H4 (cell line): ENCODE measurements at places on chromosomes 2 and 18. TPM values are rescaled to one million over a fixed set of nuclear protein-coding genes. Genes with fewer than 3 reads are reported as not detected.

The TANC1 gene
- 14.6 and 16.6 TPM in 2 replicates for total RNA-seq

The EPB41L3 gene
- total RNA-seq = 10.3 and 14.1 TPM in 2 replicates

GRCh38 chr2:66885775-66886383 is 451.0 kb downstream of the MEIS1 start:
- no peak for DNase-seq

The STEAP3 gene
- 14.0 and 17.7 TPM in 2 replicates for total RNA-seq

- DNase-seq = no peak
Observed at GRCh38 chr2:99776206-99776905, 286.5 kb upstream of the REV1 start.

- no peak for DNase-seq
Observed at GRCh38 chr2:143603846-143604565, 474.8 kb downstream of the ARHGAP15 start.

GRCh38 chr2:112840068-112840445 is 3.5 kb upstream of the IL1B start:
- DNase-seq = no peak

DNA sequence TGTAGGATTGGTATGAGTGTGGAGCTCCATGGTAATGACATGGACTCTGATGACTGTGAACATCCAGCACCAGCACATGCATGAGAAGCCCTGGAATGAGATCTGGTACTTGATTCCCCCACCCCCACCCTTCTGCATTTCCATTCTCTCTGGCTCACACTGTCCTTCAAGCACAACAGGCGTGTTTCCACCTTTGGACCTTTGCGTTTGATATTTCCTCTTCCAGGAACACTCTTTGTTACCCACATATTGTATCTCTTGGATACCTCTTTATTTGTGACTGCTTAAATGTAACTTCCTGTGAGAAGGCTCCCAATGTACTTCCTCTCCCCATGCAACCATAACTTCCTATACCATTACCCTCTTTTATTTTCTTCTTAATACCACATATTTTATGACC is 263.8 kb downstream of the HNMT start:
- DNase-seq = no peak

The NPPC gene
- not detected in 2 replicates for total RNA-seq

GRCh38 chr18:8947566-8947965 is 154.9 kb upstream of the NDUFV2 start:
- peak; percentile 24 for DNase-seq

GRCh38 chr2:8604262-8604661 is 77.6 kb upstream of the ID2 start:
- DNase-seq = no peak

The VWC2L gene
- total RNA-seq = not detected in 2 replicates

DNA sequence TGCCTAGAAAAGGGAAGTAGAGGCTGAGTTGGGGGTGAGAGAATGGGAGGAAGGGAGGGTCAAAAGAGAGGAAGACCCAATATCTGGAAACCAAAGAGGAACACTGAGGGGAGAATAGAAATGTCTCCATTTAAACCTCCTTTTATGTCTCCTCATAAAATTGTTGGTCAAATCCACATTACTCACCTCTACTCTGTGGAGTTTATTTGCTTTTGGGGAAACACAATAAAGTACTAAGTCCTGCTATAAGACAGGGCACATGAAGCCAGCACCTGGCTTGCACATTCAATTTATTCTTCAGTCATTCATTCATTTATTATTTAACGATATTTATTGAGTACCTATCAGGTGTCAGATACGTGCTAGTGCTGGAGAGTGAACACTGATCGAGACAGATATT is 60.3 kb upstream of the NFE2L2 start:
- no peak for DNase-seq

DNA sequence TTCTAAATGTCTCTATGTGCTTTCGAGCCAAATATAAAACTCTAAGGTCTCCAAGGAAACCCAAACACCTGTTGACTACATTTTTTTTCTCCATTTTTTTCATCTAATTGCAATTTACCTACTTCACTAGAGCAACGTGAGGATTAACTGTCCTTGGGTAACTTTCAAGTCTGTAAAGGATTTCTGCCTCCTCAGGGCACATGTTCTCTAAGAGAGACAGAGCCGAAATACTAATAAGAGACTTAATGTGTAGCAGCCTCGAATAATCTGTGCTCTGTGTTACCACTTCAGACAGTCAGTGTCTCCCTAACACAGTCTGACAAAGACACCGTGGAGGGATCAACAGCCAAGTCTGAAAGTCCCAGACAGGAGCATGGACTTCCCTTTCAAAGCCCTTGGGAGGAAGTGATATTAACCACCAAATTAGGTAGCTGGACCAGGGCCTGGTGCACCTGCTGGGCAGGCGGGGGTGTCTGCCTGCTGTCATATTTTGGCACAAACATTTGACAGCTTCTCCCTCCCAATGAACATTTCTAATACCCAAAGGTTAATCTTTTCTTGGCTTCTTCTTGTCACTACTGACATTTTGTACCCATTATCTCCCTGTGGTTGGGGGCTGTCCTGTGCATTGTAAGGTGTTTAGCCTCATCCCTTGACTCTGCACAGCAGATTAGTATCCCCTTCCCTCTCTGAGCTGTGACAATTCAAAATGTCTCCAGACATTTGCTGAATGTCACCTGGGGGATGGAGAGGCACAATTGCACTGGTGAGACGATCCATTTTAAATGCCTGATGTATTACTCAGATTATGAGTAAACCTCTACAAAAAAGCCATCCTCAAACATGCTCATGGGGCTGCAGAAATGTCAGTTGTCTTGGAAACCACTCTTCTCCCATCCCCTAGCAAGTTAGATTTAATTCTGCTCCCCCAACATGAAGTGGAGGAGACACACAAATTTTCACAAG is 45.7 kb upstream of the LYPD1 start:
- DNase-seq = no peak

The NTSR2 gene
- not detected in 2 replicates for total RNA-seq

GRCh38 chr2:1715184-1716013 is 28.9 kb downstream of the PXDN start:
- DNase-seq = no peak

- DNase-seq = no peak
Observed at GRCh38 chr18:31402026-31402373, 25.4 kb downstream of the DSG4 start.

The TRIM43 gene
- total RNA-seq = not detected in 2 replicates

The CSRNP3 gene
- 2.7 and 3.7 TPM in 2 replicates for total RNA-seq

The SCN2A gene
- 0.10 and 0.64 TPM in 2 replicates for total RNA-seq

- peak; percentile 16 for DNase-seq
Observed at GRCh38 chr2:26008851-26009566, 24.9 kb upstream of the RAB10 start.
